T1000 (cell line): ENCODE measurements at places on chromosomes 6 and 20.

GRCh38 chr6:156974830-156975261 is 197.7 kb downstream of the ARID1B start:
- no peak for DNase-seq

DNA sequence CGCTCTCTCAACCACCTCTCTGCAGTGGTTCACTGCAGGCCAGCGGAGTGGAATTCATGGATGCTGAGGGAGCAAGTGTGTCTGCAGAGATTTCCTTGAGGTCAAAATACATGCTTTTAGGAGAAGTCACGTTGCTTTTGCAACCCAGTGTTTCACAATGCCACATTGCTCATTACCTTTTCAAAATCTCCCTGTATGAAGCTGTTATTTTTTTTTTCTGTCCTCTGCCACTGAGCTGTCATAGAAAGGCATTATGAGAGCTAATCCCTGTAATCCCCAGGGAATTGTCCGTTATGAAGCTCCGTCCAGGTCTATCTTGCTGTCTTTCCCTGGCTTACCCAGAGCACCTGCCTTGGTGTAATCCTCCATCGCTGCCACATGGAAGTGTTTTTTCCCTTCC is 60.5 kb upstream of the SLC22A23 start:
- DNase-seq, result peak; percentile 50

GRCh38 chr20:38317422-38317821 is 13.5 kb downstream of the BPI start:
- no peak for DNase-seq

DNA sequence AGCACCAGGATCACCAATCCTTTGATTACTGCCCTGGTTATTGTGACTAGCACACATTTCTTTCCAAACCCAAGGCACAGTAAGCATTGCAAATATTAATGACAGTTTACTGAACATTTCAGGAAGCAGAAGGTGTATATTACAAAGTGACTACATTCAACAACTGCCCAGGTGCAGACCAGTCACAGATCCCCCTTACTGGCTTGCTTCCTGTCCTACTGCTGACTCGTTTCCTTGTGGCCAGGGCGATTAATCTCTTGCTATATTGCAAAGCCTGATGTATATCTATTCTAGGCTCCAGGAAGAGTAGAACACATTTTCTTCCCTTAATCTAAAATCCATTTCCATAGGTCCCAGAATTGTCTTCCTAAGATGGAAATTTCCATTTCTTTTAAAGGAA is 77.2 kb upstream of the EPHA7 start:
- no peak for DNase-seq

GRCh38 chr6:112990971-112991370 is 643.8 kb downstream of the RFPL4B start:
- DNase-seq, result no peak

DNA sequence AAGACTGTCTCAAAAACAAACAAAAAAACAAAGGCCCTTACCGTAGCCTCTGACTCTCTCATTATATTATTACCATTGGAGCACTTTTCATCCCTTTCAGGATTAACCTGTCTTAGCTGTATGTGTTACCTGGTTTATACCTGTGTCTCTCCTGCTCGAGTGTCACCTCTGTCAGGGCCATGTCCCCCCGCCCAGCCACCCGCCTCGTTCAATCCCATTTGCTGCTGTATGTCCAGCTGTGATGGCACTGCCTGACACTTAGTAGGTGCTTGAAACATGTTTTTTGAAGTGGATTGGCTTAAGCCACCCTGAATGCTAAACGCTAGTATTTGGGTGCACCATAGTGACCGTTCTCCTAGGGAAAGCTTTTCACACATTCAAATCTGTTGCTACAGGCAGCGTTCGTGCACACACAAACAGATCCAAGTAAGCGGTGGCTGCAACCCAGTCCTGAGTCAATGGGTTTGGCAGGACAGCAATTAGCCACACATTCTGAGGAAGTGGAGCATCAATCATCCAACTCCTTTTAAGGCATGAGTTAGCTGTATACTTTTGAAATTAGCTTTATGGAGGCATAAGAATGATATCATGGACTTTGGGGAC is 98.9 kb upstream of the ZNF217 start:
- DNase-seq, result no peak

GRCh38 chr6:128343706-128344105 is 176.7 kb downstream of the PTPRK start:
- no peak for DNase-seq

GRCh38 chr6:142887517-142887916 is 57.5 kb downstream of the HIVEP2 start:
- no peak for DNase-seq

GRCh38 chr20:32544893-32545840 is 40.0 kb downstream of the NOL4L start:
- DNase-seq, result no peak

GRCh38 chr6:158329531-158329930 is 17.3 kb downstream of the TULP4 start:
- no peak for DNase-seq

GRCh38 chr6:7730784-7731227 is 4.9 kb downstream of the BMP6 start:
- no peak for DNase-seq

- DNase-seq, result no peak
Observed at GRCh38 chr6:40962241-40962640, 76.8 kb downstream of the UNC5CL start.

DNA sequence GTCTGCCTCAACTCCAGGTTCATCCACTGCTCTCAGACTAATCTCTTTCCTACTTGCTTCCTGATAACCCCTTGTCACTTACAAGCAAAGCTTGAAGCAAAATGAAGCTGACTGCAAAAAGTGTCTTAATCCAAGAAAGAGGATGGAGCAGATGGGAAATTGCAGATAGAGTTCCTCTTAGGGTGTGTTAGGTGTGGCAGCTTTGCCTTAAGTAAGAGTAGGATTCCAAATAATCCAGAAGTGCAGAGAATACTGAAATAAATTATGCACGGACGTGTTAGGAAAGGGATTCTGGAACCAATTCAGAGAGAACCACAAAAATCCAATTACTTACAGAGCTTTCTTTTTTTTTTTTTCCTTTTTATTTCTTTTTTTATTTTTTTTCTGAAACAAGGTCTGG is 6.1 kb upstream of the RPL7L1 start:
- no peak for DNase-seq

- no peak for DNase-seq
Observed at GRCh38 chr20:62269871-62270270, 31.6 kb downstream of the OSBPL2 start.

DNA sequence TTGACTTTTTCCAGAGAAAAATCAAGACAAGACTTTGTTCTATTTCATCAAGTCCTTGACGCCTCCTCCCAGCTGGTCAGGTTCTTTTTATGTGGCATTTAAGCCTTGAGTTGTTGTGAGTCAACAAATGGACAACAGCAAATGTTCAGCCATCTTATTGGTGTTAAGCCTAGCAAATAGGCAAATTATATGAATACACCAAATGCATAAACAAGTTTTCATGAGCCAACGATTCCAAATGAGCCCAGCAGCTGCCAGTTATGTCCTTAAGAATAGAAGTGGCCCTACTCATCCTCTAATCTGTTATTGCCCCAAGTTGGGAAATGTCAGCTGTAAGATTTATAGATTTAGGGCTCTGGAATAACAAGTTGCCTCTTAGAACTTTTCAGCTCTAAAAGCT is 312.0 kb downstream of the SOX4 start:
- DNase-seq, result no peak

DNA sequence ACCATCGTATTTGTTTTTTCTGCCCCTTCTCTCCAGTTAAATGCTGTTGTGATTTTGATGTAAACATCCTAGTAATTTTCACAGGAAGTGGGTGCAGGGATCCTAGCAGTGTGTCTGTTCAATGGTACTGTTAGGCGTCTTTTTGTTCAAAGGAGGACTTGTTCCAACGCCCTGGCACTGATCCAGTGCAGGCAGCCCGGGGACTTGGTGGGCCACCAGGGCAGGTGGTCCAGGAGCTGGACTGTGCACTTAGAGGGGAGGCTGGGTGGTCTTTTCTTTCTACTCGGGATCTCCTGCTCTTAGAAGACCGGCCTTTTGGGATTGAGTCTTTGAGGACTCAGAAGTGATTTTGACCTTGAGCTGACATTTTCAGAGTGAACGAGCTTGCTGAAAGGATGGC is 41.1 kb upstream of the NKX2-2 start:
- DNase-seq, result no peak

DNA sequence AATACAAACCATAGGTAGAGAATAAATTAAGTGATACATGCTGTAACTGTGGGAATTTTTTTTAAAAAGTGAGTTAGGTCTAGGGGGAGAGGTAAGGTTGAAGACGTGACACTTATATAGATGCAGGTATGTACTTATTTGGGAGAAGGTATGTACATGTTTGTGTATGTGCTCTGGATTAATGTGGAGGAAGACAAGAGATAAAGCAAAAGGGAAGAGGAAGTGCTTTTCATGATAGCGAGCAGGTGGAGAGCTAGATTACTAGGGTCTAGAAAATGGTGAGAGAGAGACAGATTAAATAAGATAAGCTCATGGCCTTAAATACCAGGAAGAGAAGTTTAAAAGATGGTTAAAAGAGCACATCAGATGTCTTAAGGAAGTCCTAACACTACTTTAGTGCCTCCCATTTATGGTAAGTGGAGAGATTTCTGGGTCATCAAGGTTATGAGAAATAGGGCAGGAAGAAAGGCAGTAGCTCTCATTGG is 92.5 kb downstream of the MAN1A1 start:
- no peak for DNase-seq

DNA sequence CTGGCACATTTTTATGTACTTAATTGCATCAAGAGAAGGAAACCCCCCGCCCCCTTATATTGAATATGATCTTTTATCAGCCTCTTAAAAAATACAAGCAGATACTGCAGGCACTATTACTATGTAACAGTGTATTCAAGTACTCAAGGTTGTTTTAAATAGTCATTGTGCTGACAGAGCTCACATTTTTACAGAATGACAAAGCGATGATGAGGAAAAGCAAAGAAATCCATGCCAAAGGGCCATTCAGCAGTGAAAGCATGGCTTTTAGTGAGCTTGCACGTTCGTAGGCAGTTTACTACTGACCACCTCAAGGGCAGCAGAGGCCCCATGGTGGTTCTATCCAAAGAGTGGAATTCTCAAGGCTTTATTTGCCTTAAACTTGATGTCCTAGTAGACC is 146.8 kb downstream of the RPS12 start:
- peak; percentile 14 for DNase-seq

DNA sequence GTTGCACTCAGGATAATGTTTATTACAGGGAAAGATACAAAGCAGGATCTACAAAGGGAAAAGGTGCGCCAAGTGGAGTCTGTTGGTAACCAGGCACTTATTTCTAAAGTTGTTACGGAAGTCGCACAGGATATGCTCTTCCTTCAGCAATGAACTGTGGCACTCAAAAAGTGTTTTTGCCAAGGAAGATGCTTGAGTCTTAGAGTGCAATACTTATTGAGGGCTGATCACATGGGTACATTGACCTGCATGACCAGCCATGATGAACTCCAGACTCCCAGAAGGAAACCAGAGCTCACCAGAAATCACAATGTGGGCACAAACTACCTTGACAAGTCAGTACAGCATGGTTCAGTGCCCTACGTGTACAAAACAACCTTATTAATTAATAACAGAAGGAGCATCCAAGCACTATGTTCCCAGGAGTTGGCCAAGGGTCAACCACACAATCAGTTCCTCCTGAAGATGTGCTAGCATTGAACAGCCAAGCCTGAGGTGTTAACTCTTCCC is 270.7 kb upstream of the TFAP2D start:
- DNase-seq, result no peak

- DNase-seq, result no peak
Observed at GRCh38 chr6:149600508-149600907, 34.3 kb downstream of the GINM1 start.

GRCh38 chr6:1558388-1558787 is 51.3 kb upstream of the FOXC1 start:
- no peak for DNase-seq
